ENCODE measurements at places on chromosomes 2 and 18. TPM values are rescaled to one million over a fixed set of nuclear protein-coding genes. Genes with fewer than 3 reads are reported as not detected.

The RBM44 gene
- total RNA-seq: 1.2 TPM

The PDE1A gene
- total RNA-seq: 0.15 TPM

The GPR75 gene
- total RNA-seq: 11.4 TPM

The MBD2 gene
- total RNA-seq: 61.3 TPM

The SEMA4F gene
- total RNA-seq: 2.7 TPM

The RUFY4 gene
- total RNA-seq: 0.11 TPM

The SIX2 gene
- not detected for total RNA-seq

The CGREF1 gene
- not detected for total RNA-seq

The CTDP1 gene
- 14.1 TPM for total RNA-seq

The SNORC gene
- 1.9 TPM for total RNA-seq

The EGR4 gene
- 0.14 TPM for total RNA-seq

The OSR1 gene
- total RNA-seq: not detected

The DSC1 gene
- total RNA-seq: 2.3 TPM

The EVA1A gene
- total RNA-seq: not detected

The ANKRD62 gene
- not detected for total RNA-seq

All from Karpas-422 (cell line).